ENCODE measurements at places on chromosomes 1 and 21.

- no peak for DNase-seq
Observed at GRCh38 chr1:117760485-117760884, 154.6 kb downstream of the TENT5C start.

DNA sequence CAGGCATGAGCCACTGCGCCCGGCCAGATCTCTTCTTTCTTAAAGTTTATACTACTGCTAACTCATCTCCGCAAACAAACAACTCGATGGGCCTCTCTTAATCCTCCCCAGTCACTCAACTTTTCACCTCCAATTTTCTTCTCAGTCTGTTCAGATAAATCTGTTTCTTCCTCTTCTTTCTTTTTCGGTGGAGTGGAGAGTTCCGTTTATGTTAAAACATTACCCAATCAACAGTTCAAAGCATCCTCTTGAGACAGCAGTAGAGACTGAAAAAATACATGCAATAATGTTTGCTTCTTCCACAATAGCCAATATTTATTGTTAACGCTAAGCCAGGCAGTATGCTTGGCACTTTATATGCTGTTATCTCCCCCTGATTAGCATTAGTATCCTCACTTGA, 1.4 kb upstream of the ANKRD13C start:
- DNase-seq: no peak

DNA sequence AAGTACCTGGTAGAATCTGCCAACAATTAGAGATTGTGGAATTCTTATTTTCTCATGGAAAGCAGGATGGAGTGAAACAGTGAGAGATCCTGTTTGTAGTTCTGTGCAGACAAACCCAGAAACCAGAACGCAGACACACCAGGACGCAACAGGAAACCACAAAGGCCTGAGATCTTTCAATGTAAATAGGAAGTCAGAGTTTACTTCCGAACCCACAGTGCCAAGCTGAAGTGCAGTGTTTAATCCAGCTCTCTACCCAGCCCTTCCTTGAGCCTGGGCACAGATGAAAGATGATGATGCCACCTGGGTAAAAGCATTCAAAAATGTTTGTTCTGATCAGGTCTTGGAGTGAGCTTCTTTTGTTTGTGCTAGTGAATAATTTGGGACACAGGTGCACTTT, 244.2 kb upstream of the HOOK1 start:
- DNase-seq: no peak

- no peak for DNase-seq
Observed at GRCh38 chr1:8679929-8680663, 137.3 kb downstream of the RERE start.

DNA sequence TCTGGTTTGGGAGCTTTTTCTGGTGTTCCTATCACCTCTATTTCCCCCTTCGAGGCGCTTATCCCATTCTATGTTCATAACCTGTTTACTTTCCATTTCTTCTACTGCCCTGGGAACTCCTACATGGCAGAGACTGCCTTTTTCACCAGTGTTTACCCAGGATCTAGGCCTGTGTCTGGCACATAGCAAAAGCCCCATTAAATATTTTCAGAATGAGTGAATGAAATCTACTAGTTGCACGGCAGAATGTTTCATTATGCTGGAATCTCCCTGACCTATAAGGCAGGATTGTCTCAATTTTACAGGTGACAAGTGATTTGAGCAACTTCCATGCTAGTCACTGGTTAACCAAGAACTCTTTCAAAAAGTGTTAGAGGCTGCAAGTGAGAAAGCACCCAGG, 70.1 kb downstream of the PGM1 start:
- peak; percentile 51 for DNase-seq

GRCh38 chr21:45927032-45927431, 54.5 kb upstream of the COL6A1 start:
- DNase-seq: no peak

- DNase-seq: no peak
Observed at GRCh38 chr1:200808846-200809245, 63.9 kb upstream of the GPR25 start.

GRCh38 chr21:45021428-45022347, 52.7 kb upstream of the ADARB1 start:
- no peak for DNase-seq

- no peak for DNase-seq
Observed at GRCh38 chr1:153945131-153945794, 1.3 kb downstream of the DENND4B start.

DNA sequence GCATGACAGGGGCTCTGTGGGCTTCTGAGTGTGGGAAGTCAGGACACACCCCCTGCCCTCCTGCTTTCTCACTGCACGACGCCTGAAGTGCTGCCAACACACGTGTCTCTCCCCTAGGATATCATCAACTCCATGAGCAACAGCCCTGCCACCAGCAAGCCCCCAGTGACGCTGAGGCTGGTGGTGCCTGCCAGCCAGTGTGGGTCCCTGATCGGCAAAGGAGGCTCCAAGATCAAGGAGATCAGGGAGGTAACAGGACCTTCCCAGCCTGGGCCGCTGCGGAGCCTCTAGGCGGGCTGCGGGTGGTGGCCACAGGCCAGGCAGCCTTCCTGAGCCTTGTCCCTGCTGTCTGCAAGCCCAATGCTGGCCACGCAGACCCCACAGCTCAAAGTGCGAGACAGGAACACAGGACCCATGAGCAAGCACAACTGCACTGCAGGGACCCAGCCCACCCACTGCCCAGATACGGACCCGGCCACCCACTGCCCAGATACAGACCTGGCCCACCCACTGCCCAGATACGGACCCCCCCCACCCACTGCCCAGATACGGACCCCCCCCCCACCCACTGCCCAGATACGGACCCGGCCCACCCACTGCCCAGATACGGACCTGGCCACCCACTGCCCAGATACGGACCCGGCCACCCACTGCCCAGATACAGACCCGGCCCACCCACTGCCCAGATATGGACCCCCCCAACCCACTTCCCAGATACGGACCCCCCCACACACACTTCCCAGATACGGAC, 72.2 kb upstream of the COL6A1 start:
- DNase-seq: no peak

Data from HS-27A (cell line).